ENCODE measurements at places on chromosomes 4 and X. TPM values are rescaled to one million over a fixed set of nuclear protein-coding genes. Genes with fewer than 3 reads are reported as not detected.

DNA sequence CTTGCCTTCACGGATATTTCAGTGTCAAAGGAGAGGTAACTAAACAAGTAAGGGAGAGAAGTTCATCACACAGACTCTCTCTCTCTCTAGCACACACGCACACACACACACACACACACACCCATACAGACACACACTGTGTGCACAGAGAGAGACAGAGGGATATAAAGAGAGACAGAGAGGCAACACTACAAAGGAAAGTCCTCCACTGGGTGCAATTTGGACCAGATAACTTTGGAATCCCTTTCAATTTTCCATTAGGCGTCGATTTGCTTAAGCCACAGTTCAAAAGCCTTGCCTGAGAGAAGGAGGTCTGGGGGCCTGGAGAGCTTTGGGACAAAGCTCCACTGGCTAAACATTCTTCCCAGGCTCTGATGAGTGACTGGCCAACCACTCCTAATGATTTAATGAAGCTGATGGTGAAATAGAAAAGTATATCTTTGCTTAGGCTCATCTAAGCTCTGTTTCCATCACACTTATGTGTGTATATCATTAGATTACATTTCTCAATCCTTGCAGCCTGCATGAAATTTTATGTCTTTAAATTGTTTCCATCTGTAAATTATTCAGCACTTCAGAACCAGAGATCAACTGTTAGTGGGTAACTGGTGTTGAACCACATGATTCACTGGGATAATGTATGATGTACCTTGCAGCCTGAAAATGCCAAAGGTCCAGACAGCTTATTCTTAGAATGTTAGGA is 180.8 kb downstream of the MAGEB17 start:
- no peak for DNase-seq

DNA sequence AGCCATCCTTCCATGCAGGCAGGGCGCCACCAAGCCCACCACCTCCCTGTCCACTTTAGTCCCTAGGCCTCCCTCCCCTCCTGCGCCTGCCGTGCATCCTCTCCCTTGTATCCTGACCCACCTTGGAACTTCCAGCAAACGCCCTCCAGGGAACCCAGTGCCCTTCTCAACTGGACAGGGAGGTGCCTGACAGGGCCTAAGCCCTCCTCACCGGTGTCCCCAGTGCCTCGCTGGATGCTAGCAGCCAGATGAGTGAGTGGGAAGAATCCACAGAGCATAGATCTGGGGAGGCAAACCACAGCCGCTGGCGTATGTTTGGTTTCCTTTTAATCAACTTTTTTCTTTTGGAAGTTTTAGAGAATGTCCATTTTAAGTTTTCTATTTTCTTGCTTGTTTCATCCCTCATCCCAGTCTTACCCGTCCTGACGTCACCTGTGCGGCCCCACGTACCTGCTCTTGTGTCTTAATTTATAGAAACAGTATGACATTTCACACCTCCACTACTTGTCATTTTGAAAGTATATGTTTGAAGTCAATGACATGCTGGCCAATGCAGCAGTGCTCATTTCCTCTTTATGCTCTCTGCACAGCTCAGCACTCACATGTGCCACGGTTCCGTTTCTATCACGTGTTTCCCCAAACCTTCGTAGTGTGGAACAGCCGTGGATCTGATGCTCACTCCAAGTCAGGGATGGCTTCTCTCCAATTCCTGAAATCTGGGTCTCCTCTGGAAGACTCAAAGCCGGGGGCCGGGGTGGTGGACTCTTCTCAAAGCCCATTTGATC is 3.4 kb upstream of the HMX1 start:
- DNase-seq = no peak

- no peak for DNase-seq
Measured at GRCh38 chr4:168765726-168766125, 244.3 kb downstream of the CBR4 start.

Gene CSAG2
- total RNA-seq = not detected
